Iris pigment epithelial cell (primary cell): ENCODE measurements at places on chromosomes 5 and 9.

GRCh38 chr9:109258481-109259302, 62.2 kb downstream of the EPB41L4B start:
- no peak for DNase-seq

GRCh38 chr5:75113354-75114113, 61.2 kb upstream of the GCNT4 start:
- DNase-seq, result peak; percentile 8

DNA sequence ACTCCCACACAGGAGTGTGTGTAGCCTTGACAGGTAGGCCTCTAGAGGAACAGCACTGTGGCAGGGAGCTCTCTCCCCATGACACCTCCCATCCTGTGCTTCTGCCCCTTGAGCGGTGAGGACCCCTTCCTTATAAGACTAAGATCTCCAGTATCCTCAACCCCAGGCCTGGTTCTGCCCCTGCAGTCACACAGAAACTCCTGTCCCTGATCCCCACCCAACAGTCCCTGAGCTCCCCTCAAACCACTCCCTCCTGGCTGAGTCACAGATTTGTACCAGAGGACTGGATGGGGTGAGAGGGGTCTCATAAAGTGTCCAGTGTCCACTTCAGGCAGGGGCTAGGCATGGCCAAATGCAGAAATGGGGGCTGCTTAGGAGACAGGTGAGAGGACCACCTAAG, 47.8 kb upstream of the CDKN2AIPNL start:
- no peak for DNase-seq

GRCh38 chr5:82641331-82642003, 363.3 kb upstream of the RPS23 start:
- DNase-seq, result peak; percentile 85

DNA sequence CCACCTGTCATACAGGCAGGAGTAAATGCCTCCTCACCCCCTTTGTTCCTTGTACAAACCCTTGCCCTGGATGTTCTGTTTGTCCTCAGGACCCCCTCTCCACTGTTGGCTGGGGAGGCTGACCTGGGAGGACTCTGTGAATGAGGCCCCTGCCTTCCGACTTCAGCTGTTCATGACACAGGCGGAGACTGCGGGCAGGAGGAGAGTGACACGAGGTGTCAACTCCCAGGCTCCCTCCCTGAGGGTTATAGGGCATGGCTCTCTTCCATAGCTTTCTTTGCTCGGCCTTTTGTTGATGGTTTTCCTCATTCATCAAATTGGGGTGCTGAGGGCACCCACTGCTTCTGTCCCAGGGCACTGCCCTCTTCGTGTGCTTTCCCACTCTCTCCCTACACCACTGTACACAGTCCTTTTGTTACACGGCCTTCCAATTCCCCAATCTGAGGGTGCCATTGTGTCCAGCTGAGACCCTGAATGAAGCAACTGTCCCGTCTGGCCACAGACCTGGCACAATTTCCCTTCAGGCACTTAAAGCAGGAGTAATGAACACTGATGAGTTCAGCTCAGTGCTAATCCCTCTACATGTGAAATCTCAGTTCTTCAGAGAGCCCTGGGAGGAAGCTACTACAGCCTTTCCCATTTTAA, 33.8 kb downstream of the KCNIP1 start:
- DNase-seq, result no peak

- DNase-seq, result peak; percentile 50
These were observed 66.3 kb downstream of the ANKRD55 start for GRCh38 chr5:56166671-56167385.

DNA sequence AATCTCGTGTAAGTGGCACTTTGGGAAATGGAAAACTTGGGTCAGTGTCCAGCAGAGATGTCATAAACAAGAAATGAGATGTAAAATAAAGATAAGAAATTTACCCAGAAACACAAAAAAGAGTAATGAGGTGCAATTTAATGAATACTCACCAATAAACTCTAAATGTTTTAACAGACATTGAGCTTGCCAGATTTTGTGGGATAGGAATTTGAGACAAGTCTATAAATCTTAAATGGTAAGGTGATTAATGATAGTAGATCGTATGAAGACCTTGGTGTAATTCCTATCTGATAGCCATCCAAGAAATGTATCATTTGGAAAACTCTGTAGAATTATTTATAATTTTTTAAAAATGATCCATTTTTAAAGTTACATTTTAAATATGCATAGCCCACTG, 682.4 kb downstream of the MAT2B start:
- DNase-seq, result no peak

DNA sequence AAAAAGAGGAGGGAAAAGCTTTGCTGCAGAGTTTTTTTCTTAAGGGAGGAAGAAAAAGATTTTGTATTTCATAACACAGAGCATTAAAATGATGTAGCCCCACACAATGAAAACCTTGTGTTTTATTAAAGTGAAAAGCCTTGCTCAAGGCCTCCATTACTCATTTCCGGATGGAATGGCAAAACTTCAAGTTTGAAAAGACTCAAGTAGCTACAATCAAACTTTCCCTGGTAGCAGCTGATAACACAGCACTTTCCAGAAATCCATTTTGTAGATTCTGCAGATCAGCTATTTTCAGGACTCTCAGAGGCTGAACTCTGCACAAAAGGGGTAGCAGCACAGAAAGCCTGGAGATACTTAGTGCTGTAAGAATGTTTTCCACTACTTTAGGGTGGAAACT, 374.8 kb downstream of the NFIB start:
- peak; percentile 92 for DNase-seq

DNA sequence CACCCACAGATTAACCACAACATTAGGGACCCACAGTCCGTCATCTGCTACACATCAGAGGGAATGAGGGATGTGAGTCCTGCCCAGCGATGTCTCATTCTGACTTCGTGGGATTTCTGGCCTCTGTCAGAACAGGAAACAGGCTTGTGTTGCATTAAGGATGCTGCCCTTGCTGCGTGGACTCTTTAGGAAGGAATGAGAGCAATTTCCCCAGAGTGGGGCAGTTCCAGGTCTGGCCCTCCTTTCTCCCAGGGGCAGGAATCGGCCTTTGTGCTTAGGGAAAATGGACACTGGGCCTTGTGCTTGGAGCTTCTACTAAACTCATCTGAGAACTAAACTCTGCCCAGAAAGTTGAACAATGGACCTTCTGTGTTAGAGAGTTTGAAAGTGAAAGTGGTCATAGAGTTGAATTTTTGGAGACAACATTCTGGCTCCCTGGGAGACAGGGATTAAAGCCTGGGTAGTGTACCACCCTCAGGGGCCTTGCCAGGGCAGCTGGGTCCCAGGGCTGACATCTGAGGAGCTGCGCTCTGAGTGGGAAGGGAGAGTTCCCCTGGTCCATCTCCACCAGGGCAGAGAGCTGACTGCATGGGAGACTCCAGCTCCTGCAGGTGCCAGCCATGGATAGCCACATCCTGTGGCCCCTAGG, 37.8 kb upstream of the S1PR3 start:
- peak; percentile 69 for DNase-seq

- no peak for DNase-seq
These were observed 142.0 kb downstream of the HSPA4 start for GRCh38 chr5:133193794-133194193.

DNA sequence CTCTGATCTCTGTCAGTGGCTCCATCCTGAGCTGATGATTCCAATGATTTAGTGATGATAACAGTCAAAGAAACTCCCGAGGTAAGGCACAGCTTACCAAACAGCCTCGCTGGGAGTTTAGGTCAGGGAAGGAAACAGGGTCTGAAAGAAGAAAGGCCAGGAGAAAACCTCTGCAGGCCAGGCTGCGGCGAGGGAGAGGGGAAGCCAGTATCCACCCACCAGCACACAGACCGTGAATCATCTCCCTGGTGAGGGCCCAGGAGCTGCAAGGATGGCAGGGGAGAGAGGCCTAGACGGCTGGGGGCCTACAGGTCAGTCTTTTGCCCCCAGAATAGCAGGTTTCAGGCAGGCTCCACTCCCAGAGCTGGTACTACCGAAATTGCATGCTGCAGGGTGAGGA, 590.5 kb downstream of the CCDC171 start:
- DNase-seq, result no peak

DNA sequence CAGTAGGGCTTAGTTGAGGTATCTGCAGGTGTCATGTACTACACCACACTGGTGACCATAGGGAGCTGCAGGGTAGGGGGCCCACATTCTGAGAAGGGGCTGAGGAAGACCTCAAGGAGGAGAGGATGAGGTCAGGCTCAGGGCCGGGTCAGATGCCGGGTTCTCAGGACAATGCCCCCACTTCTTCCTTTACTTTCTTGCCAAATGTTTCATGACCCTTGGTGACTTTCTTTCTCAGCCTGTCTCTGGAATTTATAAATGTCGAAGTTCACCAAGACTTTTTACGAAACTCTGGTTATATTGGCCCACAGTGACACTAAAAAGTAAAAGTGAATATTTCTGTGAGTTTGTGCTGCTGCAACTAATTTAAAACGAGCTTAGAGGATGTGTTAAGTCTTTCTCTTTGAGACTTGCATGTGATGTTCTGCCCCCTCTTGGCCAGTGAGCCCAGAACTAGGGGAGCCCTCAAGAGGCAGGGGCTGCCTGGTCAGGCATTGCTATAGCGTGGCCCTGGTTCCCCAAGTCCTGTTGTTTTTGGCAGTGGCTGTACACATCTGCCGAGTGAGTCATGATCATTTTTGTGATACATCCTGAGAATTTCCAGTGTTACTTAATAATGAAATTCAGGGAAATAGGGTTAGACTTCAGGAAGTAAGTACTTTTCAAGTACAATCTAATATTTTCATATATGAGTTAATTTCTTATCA, 11.2 kb downstream of the ACO1 start:
- peak; percentile 98 for DNase-seq

DNA sequence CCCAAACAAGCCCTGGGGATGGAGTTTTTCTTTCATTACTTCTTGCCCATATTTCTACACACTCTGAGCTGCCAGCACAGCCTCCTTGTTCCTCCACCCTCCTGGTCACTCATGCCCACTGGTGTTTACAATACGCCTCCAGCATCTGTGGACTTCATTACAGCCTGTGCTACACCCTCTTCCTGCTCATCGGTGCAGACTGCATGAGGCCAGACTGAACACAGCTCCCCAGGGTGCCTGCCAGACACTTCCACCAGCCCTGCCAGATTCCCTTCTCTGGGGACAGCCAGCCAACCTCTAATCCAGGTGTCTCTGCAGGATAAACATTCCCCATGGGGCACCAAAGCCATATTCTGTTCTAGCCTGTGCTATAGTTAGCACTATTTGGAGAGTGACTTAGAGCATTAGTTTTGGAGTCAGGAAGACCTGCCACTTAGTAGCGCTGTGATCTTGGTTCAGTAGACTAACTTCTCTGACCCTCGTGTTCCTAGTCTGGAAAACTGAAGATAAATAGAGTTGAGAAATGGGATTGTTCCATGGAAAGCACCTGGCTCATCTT, 163.8 kb upstream of the KLF4 start:
- DNase-seq, result no peak

DNA sequence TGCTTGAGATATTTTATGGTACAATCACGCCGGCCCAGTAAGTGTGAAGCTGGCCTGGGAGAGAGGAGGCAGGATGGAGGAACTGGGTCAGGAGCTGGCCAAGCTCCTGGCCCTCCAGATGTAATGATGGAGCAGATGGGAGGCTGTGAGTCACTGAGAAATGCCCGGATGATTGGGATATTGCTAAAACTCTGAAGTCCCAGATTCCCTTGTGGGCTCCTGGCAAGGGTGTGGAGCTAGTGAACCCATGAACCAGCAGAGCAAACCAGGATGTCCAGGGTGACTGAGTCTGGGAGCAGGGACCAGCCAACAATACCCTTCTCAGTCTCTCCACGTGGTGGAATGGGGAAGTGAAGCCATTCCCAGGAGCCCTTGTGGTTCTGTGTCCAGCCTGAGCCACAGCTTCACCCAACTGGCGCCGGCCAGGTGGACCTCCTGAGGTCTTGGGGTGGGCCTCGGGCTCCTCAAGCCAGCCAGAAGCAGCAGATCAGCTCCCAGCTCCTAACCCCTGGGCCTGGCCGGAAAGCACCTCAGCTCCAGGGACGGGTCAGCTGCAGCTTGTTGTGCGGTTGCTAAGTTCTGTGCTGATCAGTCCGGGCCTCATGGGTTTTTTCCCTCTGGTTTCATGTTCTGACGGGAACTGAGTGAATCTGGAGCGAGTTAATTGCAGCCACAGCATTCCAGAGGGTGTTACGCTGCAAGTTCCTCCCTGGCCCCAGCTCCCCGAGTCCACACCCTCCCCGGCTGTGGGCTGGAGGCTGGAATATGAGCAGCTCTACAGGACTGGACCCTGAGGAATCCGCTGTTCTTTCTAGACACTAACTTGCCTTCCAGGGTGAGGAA, 37.6 kb downstream of the DUSP1 start:
- DNase-seq, result peak; percentile 95
